ENCODE measurements at places on chromosomes 4 and X. TPM values are rescaled to one million over a fixed set of nuclear protein-coding genes. Genes with fewer than 3 reads are reported as not detected.

GRCh38 chr4:150909116-150909515, 106.0 kb downstream of the LRBA start:
- H3K36me3 ChIP-seq = peaks cover 53% of the 10 kb centered on the region
- H3K4me1 ChIP-seq = no peaks in the 10 kb centered on the region
- H3K27ac ChIP-seq = no peak overlapping the region

Gene TMEM35A
- not detected for total RNA-seq

Gene SYP
- total RNA-seq = 1.3 TPM

DNA sequence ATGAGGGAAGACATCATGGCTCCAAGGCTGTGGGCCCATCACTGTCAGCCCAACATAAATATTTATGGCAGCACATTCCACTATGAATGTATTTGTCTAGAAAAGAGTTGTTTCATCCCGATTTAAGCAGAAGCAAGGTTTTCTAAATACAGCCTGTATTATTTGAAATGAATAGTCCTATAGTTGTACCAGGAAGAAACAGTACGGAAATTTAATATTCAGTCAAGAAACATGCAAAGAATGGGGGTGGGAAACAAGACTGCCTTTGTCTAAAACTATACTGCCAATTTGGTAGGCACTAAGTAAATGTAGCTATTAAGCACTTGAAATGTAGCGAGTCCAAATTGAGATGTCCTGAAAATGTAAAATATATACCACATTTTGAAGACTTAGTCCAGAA, 69.1 kb downstream of the MOSPD2 start:
- no peak overlapping the region for H3K27ac ChIP-seq
- no peak for DNase-seq
- H3K27me3 ChIP-seq = no peaks in the 10 kb centered on the region

- H3K4me1 ChIP-seq = no peaks in the 10 kb centered on the region
- no peak overlapping the region for H3K4me3 ChIP-seq
- no peak for DNase-seq
- no peaks in the 10 kb centered on the region for H3K27me3 ChIP-seq
- no peaks in the 10 kb centered on the region for H3K36me3 ChIP-seq
- H3K27ac ChIP-seq = no peak overlapping the region
These were observed 311.3 kb upstream of the EMCN start for GRCh38 chr4:100828986-100829685.

- H3K27ac ChIP-seq = no peak overlapping the region
- no peak overlapping the region for H3K4me3 ChIP-seq
- no peaks in the 10 kb centered on the region for H3K36me3 ChIP-seq
These were observed 3.4 kb downstream of the HTT-AS start for GRCh38 chr4:3070709-3071500.

DNA sequence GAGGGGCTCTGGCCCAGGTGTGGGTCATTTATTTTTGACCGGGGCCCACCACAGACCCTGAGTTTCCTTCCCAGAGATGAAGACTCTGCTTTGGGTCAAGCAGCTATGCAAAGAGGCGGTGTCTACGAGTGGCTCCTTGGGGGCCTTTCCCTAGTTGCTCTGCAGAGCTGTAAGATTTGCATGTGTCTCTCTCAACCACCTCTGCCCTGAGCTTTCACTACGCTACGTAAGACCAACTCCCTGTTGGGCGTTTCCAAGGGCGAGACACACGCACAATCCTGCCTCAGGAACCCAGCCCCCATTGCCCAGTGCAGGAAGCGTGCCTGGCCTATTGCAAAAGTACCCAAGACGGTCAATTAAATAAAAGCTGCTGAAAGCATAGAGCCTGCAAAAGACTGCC, 10.0 kb upstream of the ANOS1 start:
- H3K4me3 ChIP-seq = no peak overlapping the region
- H3K4me1 ChIP-seq = no peaks in the 10 kb centered on the region
- no peak for DNase-seq
- no peak overlapping the region for H3K27ac ChIP-seq

- no peaks in the 10 kb centered on the region for H3K4me1 ChIP-seq
- H3K36me3 ChIP-seq = peaks cover 6% of the 10 kb centered on the region
- DNase-seq = no peak
These were observed 72.5 kb upstream of the GPR34 start for GRCh38 chrX:41616255-41616654.

DNA sequence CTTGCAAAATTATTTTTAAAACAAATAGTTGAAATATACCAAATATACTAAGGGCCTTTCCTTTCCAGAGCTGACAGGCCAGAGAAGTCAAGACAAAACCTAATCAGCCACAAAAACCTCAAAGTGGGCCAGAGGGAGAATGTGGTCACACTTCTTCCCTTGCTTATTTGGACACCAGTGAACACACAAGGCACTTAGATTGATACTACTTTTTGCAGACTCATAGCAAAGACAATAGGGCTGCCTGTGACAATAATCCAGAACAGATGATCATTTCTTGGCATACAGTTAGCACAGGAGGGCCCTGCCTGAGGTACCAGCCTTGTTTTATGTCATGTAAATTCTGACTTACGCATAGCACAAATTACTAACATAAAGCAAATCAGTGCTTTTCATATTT, 215.7 kb upstream of the NEIL3 start:
- no peaks in the 10 kb centered on the region for H3K36me3 ChIP-seq
- no peak overlapping the region for H3K27ac ChIP-seq
- H3K4me1 ChIP-seq = no peaks in the 10 kb centered on the region
- H3K27me3 ChIP-seq = no peaks in the 10 kb centered on the region

DNA sequence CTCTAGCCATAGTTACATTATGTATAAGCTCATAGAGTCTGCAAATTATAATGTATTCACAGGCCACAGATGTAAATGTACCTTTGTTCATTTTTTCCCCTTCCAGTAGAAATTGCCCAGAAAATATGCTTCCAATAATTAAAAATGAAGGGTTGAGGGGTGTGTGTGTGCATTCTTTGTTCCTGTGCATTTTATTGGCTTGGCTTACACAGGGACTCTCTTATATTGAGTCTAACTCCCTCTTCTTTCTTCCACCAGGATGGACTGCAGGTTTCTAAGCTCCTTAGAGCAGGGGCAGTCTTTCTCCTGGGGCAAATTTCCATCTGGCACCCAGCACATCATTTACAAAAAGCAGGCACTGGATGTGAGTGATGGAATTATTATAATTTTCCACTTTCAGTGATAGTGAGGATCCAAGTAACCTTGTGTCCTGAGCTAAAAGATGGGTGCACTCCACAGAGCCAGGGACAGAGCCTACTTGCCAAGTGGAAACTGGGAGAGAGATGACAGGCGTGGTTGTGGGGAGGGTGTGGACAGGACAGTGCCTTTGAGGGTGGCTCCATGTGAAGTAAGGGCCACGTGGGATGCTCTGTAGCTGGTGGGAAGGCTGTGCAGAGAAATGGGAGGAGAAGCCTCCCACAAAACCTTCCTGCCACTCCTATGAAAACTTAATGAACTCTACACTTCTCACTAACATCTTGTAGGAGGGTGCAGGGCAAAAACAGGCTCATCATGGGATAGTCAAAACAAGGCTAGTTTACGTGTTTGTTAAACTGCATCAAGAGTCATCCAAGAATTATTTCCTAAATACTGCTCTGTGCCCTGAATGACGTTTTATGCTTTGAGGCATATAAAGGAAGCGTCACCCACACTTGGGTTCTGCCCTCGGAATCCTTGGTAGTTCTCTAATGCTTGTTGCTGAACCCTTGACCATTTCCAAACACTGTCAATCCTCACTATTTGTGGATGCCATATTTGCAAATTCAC, 16.0 kb downstream of the IGFBP7 start:
- no peak overlapping the region for H3K27ac ChIP-seq
- H3K4me1 ChIP-seq = no peaks in the 10 kb centered on the region
- DNase-seq = no peak
- H3K27me3 ChIP-seq = peaks cover 7% of the 10 kb centered on the region
- H3K36me3 ChIP-seq = no peaks in the 10 kb centered on the region

GRCh38 chrX:71245159-71245558, 8.8 kb downstream of the ZMYM3 start:
- no peaks in the 10 kb centered on the region for H3K27me3 ChIP-seq
- no peak overlapping the region for H3K4me3 ChIP-seq
- no peaks in the 10 kb centered on the region for H3K4me1 ChIP-seq
- no peak overlapping the region for H3K27ac ChIP-seq
- peaks cover 61% of the 10 kb centered on the region for H3K36me3 ChIP-seq

All from CD4-positive, CD25-positive, alpha-beta regulatory T cell (primary cell).